ENCODE measurements at places on chromosomes 5 and 9.

GRCh38 chr9:129523943-129524581, 96.8 kb downstream of the C9orf50 start:
- DNase-seq = no peak

- no peak for DNase-seq
Observed at GRCh38 chr9:134864821-134865190, 15.8 kb upstream of the FCN2 start.

DNA sequence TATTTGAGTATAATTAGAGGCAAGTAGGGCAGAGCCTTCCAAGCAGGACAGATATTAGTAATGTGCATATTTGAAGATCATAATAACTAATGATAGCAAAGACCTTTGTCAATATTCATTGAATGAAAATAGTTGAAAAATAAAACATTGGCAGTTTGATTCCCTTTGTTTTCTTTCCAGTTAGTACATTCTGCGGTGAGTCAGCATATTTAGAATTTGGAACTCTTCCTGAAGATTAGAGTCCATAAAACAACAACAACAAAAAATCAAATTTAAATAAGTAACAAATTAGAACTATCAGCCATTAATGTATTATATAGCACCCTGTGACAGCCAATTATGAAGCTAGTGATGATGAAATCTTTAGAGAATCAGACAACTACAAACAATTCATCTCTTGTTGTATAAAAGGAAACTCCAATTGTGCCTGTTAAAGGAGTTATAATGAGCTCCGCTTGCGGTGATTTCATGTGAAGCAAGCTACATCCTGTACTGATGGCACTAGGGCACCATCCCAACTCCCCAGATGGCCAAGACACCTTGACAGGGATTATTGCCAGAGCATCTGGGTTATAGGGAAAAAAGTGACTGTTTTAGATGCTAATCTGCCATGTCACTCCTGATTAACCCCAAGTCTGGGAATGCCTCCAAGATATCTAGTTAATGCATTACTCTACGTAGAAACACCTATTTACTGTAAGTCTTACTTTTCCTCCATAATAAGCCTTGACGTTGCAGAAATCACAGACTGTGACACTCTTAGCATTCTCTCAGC, 6.8 kb downstream of the IFNA8 start:
- no peak for DNase-seq

DNA sequence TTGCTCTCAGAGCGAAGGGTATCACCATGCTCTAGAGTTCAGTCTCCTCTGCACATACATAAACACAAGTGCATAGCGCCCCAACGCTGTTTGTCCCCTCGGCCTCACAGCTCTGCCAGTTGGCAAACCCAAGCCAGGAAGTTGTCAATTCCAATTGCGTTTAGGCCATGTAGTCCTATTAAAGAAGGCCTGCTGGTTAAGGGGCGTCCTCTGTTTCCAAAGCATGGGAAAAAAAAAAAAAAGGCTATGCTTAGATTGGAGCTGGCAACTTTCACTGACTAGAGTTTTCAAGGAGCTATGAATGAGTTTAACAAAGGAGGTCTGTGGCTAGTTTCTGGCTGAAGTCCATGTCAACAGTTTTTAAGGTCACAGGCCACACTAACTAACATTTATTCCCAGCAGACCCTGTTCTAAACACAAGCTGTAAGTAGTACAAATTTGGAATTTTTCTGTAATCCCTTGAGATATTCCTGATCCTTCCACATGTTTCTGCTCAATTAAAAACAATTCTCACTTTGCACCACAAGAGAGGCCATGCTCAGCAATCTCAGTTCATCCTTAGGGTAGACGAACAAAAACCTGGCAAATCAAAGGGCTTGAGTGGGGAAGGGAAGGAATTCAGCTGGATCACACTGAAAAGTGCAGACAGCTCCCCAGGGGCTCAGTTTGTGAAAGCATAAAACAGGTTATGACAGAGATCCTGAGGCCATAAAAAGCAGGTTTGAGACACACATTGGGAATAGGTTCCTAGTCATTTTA, 187.7 kb downstream of the DENND1A start:
- DNase-seq = no peak

- DNase-seq = no peak
Observed at GRCh38 chr9:137189297-137190295, 1.1 kb downstream of the SSNA1 start.

DNA sequence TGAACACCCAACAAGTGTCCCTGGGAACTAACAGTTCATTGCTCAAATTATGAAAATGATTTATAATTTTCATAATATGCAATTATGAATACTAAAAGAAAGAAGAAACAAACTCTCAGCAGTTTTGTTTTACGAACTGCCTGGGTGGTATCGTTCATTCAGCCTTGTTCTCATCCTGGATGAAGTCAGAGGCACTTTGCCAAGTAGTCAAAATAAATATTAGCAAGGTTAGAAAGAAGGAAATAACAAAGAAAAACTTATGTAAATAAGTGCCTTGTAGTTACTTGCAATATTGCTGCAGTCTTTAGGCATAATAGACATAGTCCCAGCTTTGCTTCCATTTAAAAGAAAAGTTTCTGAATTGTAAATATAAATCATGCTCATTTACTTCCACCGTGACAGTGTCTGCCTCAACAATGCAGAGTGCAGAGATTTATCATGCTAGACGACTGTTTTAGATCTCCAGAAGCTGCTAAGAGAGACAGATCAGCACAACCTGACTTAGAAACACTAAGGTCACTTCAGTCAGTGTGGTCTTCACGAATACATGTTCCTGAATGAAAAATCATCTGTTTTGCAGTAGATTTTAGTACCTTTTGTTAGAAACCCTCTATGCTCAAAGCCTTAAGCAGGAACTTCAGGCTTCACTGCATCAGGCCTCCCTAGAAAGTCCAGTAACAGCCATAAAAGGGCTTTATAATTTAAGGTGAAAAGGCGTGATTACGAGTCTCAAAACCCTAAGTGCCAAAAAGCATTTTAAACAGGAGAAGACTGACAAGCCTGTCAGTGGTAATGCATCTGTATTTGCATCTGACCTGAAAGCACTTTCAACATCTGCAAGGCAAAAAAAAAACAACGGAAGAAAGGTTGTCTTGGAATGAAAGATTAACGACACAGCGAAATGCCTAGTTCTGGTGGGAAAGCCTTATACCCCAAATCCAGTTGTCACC, 92.1 kb downstream of the TMEM167A start:
- no peak for DNase-seq

GRCh38 chr9:6758498-6759184, 868 bp downstream of the KDM4C start:
- DNase-seq = peak; percentile 58

DNA sequence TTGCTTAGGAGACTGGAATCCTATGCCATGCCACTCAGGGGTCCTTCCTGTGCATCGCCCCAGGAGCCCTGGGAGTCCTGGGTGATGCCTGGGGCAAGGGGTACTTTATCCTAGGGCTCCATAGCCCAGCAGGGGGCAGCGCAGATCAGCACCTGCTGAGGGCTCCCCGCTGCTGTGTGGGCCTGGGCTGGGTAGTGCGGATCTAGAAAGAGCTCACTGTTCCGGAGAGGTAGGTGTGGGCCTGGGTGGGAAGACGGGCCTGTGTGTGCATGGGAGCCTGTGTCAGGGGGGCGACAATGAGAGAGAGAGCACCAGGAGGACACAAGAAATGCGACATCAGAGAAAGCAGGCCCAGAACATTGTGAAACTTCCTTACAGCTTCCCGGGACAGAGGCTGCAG, 11.4 kb upstream of the DAB2IP start:
- peak; percentile 51 for DNase-seq

GRCh38 chr9:108397286-108397685, 458.5 kb downstream of the ACTL7B start:
- no peak for DNase-seq

- DNase-seq = no peak
Observed at GRCh38 chr5:148984345-148984744, 78.5 kb downstream of the SH3TC2 start.

- no peak for DNase-seq
Observed at GRCh38 chr5:174528821-174529544, 195.4 kb upstream of the MSX2 start.

GRCh38 chr9:127567035-127567729, 44.9 kb upstream of the STXBP1 start:
- no peak for DNase-seq

- no peak for DNase-seq
Observed at GRCh38 chr5:64619609-64620008, 70.7 kb upstream of the SHISAL2B start.

GRCh38 chr5:43161244-43161643, 30.8 kb upstream of the NIM1K start:
- DNase-seq = peak; percentile 4

DNA sequence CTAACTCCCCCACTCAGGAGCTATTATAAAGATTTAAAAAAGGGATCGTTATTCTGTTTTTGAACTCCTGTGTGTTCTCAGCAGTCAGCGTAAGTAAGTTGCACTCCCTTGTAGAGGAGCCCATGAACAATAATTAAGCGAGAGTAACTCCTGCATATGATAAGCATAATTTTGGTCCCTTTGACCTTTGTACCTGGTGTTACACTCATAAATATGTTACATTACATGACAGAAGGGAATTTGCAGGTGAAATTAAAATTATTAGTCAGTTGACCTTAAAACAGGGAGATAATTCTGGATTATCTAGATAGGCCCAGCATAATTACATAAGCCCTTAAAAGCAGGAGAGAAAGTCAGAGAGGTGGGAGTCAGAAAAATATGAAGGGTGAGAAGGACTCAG, 197.3 kb downstream of the KCTD16 start:
- no peak for DNase-seq

DNA sequence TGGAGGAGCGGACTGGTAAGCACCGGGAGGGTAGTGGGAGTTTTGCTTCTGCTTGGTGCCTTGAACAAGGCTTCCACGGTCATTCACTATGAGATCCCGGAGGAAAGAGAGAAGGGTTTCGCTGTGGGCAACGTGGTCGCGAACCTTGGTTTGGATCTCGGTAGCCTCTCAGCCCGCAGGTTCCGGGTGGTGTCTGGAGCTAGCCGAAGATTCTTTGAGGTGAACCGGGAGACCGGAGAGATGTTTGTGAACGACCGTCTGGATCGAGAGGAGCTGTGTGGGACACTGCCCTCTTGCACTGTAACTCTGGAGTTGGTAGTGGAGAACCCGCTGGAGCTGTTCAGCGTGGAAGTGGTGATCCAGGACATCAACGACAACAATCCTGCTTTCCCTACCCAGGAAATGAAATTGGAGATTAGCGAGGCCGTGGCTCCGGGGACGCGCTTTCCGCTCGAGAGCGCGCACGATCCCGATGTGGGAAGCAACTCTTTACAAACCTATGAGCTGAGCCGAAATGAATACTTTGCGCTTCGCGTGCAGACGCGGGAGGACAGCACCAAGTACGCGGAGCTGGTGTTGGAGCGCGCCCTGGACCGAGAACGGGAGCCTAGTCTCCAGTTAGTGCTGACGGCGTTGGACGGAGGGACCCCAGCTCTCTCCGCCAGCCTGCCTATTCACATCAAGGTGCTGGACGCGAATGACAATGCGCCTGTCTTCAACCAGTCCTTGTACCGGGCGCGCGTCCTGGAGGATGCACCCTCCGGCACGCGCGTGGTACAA, 556 bp downstream of the PCDHGC3 start:
- no peak for DNase-seq

GRCh38 chr5:87231037-87231808, 36.5 kb upstream of the RASA1 start:
- peak; percentile 8 for DNase-seq

- no peak for DNase-seq
Observed at GRCh38 chr5:146528236-146528635, 12.2 kb upstream of the GPR151 start.

DNA sequence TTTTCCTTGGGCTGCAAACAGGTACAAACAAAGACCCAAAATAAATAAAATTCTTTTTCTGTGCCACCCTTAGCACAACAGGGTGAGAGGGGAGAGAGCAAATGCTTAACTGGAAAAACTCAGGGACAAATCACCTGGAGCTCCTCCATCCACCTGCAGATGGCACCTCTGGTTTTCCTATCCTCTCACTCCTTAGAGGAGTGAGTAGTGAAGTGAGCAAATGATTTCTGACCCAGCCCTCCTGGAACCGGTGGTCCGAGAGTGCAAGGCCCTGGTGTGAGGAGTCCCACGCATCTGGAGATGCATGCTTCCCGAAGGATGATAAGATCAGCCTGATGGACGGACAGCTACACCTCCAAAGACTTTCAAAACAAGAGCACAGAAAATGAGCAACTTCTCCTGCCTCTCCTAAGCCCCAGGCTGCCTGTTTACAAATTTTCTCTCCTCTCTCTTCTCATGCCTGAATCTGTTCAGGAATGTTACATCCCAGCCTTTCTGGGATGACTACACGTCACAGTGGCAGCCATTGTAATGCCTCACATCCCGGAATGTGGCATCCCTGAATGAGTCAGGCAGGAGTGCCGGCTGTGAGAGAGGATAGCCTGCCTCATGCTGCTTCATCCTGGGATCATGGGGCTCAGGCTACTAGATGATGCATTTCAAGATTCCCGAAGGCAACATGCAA, 86.4 kb downstream of the ADRB2 start:
- no peak for DNase-seq

DNA sequence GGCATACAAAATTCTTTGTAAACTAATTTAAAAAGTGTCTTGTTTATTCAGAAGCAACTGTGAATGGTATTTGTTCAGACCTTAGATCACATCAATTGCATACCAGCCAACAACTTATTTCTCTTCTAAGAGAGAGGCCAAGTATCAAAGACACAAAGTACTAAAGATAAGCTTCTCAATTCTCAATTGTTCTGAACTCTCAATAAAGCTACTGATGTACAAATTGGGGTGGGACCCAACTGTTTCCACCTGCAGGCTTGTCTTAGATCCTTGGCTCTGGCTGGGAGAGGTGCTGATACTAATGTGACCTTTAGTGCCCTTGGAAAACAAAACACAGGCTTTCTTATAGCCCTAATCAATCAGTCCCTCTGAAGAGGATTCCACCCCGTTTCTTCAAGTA, 22.1 kb downstream of the XRCC4 start:
- no peak for DNase-seq

DNA sequence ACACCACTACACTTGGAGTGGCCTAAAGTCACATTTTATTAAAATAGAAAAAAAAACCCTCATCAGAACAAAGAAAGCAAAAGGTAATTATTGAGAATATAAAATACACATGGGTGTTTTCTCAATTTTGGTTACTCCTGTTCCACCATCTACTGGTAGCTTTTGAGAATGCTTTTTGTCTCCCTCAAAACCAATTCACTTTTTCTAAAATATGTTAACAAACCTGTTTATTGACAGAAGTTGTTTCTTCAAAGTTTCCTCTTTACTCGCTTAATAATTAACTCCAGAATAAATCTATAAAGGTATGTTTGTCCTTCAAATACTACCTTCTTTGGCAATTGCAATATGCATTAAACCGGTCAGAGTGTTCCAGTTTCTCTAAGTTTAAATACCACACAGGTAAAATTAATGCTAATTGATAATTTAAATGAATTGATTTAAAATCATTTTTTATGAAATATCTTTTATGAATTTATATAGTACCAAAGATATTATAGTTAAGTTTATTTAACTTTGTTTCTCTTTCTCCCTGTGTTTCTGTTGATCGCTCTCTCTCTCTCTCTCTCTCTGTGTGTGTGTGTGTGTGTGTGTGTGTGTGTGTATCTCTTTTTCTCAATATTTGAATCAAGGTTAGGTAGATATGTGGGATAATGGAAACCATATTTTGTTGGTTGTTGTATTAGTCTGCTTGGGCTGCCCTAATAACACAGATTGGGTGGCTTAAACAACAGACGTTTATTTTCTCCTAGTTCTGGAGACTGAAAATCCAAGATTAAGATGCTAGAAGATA, 487.4 kb downstream of the PRDM9 start:
- DNase-seq = no peak

- DNase-seq = no peak
Observed at GRCh38 chr5:83556190-83556589, 84.6 kb downstream of the VCAN start.

Measured in activated naive CD8-positive, alpha-beta T cell treated with anti-CD3 and anti-CD28 coated beads for 36 hours (primary cell).